8988T (cell line): ENCODE measurements at places on chromosomes 2 and 18.

- DNase-seq = no peak
Observed at GRCh38 chr2:205539603-205540002, 142.7 kb upstream of the NRP2 start.

DNA sequence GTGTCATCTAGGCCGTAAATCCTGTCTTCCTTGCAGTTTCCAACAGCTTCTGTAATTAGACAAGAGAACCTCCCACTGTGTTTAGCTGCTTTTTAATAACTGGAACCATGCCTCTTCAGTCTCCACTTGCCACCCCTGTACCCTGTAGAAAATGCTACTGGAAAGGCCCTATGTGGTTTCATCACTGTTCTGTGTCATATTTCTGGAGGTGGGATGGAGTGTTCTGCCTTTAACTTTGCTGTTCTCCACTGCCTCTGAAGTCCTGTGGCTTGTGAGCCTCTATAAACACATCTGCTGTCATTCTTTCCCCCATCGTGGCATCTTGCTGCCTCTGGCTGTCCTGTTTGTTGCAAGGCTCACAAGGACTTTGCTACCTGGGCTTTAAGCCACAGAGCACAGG, 17.9 kb downstream of the MGAT5 start:
- no peak for DNase-seq

DNA sequence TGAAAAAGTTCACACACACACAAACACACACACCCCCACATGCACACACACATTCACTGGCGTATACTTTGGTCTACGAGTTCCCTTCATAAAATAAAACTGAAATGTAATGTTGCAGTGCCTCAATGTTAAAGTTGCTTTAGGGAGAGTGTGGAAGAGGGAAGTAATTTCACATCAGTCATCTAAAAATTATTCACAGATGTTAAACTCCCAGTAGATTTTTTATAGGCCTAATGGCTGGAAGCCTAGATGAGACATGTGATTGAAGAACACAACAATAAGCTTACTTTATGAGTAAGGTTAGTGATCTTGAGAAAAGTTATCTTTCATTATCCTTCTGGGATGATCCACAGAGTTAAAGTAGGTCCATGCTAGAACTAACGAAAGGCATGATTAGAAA, 506.7 kb upstream of the CNTNAP5 start:
- DNase-seq = no peak

DNA sequence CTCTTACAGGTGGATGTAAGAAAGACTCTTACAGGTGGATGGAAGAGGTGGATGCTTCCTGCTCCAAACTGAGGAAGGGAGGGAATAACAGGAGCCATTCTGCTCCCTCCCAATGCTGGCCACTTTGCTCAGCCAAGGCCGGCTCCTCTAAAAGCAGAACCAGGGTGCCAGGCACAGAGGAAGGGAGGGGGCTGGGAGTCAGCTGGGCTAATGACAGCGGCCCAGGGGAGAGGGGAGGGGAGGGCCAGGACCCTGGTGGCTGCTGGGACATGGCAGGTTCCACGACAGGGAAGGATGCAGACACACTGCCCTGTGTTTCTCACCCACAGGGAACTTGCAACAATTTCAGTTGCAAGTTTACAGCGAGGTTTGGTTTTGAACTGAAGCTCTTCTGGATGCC, 173.4 kb downstream of the ANAPC1 start:
- DNase-seq = no peak

GRCh38 chr2:207775473-207775872, 5.8 kb upstream of the FZD5 start:
- no peak for DNase-seq

DNA sequence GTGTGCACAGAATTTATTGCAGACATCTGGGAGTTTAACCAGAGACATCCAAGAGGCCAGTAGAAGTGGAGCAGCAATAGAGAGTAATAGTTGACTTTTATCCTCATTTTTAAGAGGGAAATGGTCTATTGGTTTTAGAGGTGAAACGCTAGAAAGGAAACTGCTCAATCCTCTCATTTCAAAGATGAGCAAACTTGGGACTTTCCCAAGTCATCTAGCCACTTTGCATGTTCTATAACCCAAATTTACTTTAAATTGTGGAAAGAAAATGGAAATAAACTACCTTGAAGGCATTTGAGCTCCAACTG, 601.7 kb downstream of the ARHGAP15 start:
- DNase-seq = no peak

GRCh38 chr2:23918837-23919489, 8.0 kb downstream of the ATAD2B start:
- DNase-seq = no peak

DNA sequence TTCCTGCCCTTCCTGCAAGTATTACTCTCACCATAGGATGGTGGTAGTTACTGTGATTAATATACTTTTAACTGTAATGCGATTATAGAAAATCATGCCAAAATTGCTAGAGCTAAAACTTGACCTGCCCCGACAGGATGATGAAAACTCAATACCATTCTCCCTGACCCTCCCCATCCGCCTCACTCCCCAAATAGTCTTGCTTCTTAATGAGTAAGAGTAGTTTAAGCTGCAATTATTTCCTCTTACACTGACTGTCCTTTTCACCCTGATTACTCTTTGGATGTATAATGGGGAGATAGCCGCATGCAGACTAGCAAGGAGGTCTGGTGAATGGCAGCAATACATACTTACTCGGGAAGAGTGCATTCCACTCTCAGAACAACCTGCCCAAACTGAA, 269.6 kb upstream of the SIX3 start:
- no peak for DNase-seq

DNA sequence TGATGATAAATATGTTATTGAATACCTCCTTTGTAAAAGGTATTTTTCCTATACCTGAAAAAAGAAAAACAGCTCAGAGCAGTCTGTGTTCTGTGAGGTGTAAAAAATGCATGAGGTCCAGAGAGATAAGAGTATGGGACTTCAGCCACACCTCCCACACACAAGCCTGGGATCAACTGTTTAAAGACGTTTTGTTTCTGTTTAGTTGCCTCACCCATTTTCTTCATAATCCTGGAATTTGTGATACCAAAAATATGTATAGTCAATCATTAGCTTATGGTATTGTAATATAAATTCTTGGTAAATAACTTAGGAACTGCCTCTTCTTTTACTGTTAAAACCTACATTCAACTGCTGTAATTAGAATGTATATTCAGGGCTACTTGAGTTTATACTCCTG, 1322.9 kb upstream of the TMEFF2 start:
- DNase-seq = no peak

GRCh38 chr2:181483211-181483610, 26.0 kb downstream of the ITGA4 start:
- DNase-seq = no peak

GRCh38 chr2:23100406-23100805, 284.6 kb upstream of the KLHL29 start:
- no peak for DNase-seq

- no peak for DNase-seq
Observed at GRCh38 chr18:39561126-39561525, 1995.5 kb upstream of the CELF4 start.

- DNase-seq = no peak
Observed at GRCh38 chr18:37188016-37188791, 359.3 kb downstream of the KIAA1328 start.

GRCh38 chr2:217199255-217199630, 339.4 kb upstream of the TNP1 start:
- DNase-seq = no peak

GRCh38 chr2:173109253-173110188, 33.9 kb downstream of the MAP3K20 start:
- no peak for DNase-seq

GRCh38 chr2:46481198-46482193, 2.1 kb downstream of the TMEM247 start:
- DNase-seq = no peak

GRCh38 chr18:32549248-32550110, 78.8 kb upstream of the GAREM1 start:
- peak; percentile 26 for DNase-seq

GRCh38 chr2:41087946-41088345, 636.1 kb upstream of the SLC8A1 start:
- no peak for DNase-seq

DNA sequence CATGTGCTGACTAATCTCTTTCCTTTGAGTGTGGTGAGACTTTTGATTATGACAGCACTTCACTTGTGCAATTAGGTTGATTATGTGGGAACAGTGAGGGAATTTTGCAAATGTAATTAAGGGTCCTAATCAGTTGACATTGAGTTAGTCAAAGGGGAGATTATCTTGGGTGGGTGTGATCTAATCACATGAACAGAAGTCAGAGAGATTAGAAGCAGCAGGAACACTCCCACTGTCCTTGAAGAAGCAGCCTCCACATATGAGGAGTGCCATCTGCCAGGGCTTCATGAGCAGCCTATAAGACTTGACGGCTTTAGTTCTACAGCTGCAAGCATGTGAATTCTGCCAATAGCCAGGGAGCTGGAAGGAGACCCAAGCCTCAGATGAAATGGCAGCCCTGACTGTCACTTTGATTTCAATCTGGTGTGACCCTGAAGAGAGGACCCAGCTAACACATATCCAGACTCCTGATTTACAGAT, 89.4 kb upstream of the APCDD1 start:
- DNase-seq = no peak

DNA sequence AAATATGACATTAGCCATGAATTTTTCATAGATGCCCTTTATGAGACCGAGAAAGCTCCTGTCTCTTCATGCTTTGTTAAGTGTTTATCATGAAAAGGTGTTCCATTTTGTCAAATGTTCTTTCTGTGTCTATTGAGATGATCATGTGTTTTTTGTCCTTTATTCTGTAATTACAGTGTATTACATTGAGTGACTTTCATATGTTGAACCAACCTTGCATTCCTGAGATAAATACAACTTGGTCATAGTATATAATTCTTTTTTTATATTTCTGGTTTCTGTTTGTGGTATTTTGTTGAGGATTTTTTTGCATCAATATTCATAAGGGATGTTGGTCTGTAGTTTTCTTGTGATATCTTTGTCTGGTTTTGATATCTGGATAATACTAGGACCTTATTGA, 52.9 kb upstream of the HPCAL1 start:
- no peak for DNase-seq

GRCh38 chr2:221492636-221493035, 79.5 kb downstream of the EPHA4 start:
- no peak for DNase-seq

- DNase-seq = no peak
Observed at GRCh38 chr2:132804051-132804450, 134.0 kb upstream of the LYPD1 start.

DNA sequence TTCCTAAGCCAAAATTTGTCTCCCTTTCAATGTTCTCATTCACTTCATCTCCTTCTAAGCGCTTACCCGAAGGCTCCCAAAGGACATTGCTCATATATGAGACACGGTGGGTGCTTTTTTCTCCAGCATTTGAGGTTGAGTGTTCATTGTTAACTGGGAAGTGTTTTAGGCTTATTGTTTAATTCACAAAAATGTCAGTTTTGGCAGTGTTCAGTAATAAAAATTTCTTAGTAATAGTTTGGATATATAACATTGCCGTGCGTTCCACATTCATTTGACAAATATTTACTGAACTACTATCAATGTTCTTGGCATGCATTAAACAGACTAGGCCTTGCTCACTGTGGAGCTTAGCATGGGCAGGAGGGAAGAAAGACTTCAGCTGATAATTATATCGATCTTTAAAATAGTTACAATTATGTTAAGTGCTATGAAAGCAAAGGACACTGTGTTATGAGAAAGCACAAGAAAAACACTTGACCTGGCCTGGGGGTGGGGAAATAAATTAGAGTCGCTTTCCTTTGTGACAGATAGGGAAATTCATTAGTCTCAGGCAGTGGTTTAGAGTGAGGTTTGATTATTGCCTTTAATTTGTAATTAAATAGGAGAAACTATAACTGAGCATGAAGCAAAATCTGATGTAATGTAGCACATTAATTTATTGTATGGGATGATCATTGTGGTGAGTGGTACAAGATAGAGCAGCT, 82.2 kb upstream of the DOCK10 start:
- DNase-seq = no peak
